ENCODE measurements at places on chromosomes 1 and 21.

DNA sequence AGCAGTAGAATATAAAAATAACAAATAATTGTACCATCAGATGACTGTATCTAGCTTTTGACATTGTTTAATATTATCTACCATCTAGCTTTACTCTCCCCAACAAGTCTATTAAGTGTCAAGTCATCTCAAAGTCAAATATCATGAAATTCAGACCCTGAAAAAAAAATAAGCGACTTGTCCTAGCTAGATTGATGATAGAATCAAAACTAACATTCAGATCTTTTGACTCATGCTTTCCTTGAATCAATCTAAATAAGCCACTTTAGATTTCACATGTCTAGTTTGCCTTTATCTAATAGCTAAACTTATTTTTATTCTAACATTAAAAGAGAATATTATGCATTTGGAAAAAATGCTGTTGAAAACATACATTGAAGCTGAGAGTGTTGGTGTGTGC is 35.4 kb downstream of the CRB1 start:
- DNase-seq: no peak

- DNase-seq: no peak
Observed at GRCh38 chr1:100552922-100553321, 15.0 kb downstream of the GPR88 start.

DNA sequence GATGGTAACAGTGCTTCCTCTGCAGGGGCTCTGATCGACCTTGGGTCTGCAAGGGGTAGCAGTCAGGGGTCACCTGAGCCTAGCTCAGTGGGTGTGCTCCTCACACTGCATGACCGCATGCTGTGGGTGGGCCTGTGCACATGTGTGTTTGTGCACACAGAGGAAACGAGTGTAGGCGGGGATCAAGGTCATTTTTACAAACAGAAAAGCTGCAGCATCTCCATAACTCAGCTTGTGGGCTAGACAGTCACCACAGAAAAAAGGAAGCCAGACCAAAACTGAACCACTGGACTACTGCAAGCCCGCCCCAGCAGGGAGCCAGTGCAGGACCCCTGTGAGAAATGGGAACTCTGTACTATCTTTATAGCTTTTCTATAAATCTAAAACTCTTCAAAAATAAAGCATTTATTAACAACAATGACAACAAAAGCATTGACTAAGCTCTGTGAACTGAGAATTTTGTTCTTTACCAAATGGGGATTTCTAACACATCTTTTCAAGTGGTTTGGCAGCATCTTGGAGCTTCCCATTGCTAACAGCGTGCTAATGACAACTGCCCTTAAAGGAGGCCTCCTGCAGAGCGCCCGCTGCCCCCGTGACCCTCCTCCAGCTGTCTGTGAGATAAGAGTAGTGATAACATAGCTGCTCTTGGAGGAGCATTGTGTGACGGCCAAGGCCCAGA is 19.9 kb upstream of the NEK2 start:
- no peak for DNase-seq

DNA sequence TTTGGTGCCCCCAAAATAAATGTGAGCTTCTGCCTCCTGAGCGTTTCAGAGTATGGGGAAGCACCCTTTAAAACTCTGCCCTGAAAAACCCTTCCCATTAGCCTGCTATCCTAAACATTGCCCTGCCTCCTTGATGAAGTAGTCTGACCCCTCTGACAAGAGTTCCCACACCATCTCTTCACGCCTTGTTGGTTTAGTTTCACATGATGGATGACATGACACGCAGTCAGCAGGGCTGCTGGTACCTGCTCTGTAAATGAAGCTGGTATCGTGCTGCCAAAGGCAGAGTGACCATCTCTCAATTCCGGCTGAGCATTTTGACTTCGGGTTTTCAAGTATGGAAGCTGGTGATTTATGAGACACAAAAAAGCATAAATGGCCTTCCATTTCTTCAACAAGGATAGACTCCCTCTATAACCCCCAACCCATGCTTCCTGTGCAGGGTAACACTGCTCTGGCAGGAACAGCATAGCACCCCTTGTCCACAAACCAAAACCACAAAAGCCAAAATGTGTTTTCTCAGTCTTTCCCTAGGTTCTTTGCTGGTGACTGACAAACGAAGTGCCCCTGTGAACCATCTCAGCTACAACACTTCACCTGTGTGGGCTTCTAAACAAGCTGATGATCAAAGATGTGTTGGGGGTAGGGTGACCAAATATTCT is 444.6 kb downstream of the NUF2 start:
- no peak for DNase-seq

DNA sequence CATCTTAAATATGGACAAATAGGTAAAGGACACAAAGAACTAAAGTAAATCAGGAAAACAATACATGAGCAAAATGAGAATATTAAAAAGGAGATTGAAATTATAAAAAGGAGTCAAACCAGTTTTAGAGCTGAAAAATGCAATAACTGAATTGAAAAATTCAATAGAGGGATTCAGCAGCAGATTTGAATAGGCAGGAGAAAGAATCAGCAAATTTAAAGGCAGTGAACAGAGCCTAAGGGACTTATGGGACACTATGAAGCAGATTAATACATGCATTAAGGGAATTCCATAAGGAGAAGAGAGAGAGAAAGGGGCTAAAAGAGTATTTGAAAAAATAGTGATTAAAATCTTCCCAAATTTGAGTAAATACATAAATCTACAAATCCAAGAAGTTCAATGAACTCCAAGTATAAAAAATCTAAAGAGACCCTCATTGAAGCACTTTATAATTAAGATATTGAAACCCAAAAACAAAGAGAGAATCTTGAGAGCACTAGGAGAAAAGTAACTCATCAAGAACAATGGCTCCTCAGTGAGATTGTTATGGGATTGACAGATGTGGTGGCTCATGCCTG is 2.9 kb downstream of the CFAP107 start:
- no peak for DNase-seq
